ENCODE measurements at places on chromosomes 6 and 20.

DNA sequence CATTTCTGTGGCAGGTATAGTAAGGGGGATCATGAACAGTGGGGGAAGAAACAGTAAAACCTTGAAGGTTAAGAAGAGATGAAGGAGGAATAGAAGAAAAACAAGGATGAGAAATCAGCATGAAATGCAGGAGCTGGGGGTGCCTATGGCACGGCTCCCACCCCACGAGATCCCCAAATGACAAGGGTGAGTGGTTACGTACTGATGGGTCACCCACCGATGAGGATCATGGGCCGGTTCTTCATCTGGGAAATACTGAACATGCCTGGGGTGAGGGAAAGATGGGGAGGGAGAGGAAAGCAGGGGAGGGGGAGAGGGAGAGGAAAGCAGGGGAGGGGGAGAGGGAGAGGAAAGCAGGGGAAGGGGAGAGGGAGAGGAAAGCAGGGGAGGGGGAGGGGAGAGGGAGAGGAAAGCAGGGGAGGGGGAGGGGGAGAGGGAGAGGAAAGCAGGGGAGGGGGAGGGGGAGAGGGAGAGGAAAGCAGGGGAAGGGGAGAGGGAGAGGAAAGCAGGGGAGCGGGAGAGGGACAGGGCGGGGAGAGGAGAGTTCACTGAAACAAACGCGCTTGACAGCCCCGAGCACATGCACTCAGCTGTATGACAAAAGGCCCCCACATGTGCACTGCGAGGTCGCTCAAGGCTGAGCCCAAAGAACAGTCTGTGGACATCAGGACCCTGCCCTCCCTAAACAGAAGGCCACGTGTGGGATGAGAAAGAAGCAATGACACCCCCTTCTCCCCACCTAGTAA, 25.3 kb downstream of the MOCS1 start:
- no peak for DNase-seq

GRCh38 chr6:117512056-117512828, 29.8 kb downstream of the DCBLD1 start:
- no peak for DNase-seq

DNA sequence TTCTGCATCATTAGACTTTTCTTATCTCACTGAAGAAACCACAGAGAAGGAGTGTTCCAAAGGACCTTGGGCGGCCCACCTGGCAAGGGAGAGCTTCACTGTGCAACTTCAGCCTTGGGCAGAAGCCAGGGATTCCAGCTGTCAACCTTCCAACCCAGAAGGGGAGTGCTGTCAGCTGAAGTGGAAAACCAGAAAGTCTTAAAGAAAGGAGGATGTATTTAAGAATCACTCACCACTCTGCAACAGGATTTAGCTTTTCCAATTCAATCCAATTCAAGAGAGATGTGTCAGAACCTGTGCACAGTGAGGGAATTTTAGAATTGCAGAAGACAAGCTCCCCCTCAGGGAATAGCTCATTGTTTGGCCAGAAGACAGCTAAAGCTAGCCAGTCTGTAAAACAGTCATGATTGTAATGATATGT, 553.7 kb downstream of the CD83 start:
- DNase-seq: no peak

DNA sequence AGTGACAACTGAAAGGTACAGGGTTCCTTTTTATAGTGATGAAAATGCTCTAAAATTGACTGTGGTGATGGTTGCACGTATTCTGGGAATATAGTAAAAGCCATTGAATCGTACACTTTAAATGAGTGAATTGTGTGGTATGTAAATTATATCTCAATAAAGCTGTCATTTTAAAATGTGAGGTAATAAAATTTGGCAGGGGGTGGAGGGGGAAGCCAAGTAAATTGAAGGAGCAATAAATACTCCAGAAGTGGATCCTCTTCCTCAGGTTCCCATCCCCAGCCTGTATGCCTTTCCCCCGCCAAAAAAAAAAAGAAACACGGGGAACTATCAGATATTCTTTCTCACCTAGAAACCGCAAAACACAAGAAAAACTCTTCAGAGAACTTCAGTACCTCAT, 161.4 kb downstream of the MTFR2 start:
- DNase-seq: no peak

DNA sequence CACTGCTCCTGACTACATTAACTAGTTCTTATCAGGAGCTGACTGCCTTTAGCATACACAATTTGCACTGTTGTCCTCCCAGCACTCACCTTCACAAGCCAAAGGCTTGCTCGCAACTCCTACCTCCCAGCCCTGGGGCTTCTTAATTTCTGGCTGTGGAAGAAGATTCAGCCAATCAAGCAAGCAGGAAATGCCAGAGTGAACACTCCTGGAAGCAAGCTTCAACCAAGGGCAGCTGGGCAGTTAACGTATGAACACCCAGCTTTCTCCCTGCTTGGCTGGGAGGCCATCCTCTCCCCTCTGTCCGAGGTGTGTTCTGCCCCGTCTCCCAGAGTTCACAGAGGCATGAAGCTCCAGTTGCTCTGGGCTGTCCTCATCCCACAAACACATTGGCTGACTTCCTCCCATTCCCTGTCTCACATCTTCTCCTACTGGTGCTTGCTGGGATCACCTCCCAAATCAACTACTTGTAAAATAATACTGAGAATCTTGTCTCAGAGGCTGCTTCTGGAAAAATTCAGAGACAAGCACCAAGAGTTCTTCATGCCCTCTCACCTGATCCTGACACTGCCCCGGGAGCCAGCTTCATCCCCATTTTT, 15.3 kb upstream of the SRSF6 start:
- DNase-seq: no peak

- no peak for DNase-seq
Observed at GRCh38 chr6:168167431-168168315, 88.7 kb upstream of the FRMD1 start.

DNA sequence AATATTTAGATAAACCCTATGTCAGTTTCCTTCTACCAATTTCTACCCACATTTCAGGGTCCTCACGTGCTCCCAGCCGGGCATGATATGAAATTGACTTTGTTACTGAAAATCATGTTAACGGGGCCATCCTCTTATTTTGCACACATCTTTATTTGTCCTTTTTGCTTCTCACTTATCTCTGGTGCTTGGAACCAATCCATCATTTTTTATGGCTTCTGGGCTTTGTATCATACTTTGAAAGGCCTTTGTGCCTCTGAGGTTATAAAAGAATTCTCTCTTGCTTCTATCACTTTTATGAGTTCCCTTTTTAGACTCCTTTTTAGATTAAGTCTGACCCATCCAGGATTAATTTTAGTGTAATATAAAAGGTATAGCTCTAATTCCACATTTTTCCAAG, 117.1 kb upstream of the PRND start:
- DNase-seq: no peak
